ENCODE measurements at places on chromosomes 11 and 22. TPM values are rescaled to one million over a fixed set of nuclear protein-coding genes. Genes with fewer than 3 reads are reported as not detected.

Gene CASP5
- 0.14 TPM for total RNA-seq

Gene KDM4F
- not detected for total RNA-seq

Gene SCGB2A2
- not detected for total RNA-seq

Gene GLYAT
- not detected for total RNA-seq

Gene IL10RA
- not detected for total RNA-seq

Gene SHISA8
- not detected for total RNA-seq

Gene SMDT1
- total RNA-seq: 6.9 TPM

Gene LRRC56
- total RNA-seq: 0.85 TPM

Gene CHRNA10
- 0.83 TPM for total RNA-seq

Gene CFAP300
- 11.0 TPM for total RNA-seq

Gene TRPM5
- total RNA-seq: not detected

Gene NNMT
- total RNA-seq: 1,567 TPM

Gene PRR33
- total RNA-seq: not detected

Gene ROBO4
- total RNA-seq: 0.46 TPM

Gene KCNK4
- total RNA-seq: not detected

Gene MPZL3
- 0.28 TPM for total RNA-seq

Gene APOBEC3B
- total RNA-seq: 0.37 TPM

Gene TMA7B
- not detected for total RNA-seq

Gene PRSS23
- total RNA-seq: 252 TPM

Gene TRIM48
- total RNA-seq: not detected

Gene OSBP2
- total RNA-seq: 0.83 TPM

Gene SMTNL1
- total RNA-seq: not detected

Gene C11orf68
- 15.3 TPM for total RNA-seq

Data from smooth muscle cell of bladder (primary cell).